Upper lobe of left lung (tissue), 6 donors: ENCODE measurements at places on chromosomes 2 and 18. TPM values are rescaled to one million over a fixed set of nuclear protein-coding genes. Genes with fewer than 3 reads are reported as not detected.

- H3K4me1 ChIP-seq: peaks cover 63% of the 10 kb centered on the region
- H3K4me3 ChIP-seq: peak overlapping the region; percentile 69
- peaks cover 26% of the 10 kb centered on the region for H3K36me3 ChIP-seq
- DNase-seq: no peak
These were observed 1.2 kb downstream of the TGOLN2 start for GRCh38 chr2:85326406-85327159.

- no peaks in the 10 kb centered on the region for H3K4me1 ChIP-seq
- H3K27me3 ChIP-seq: no peaks in the 10 kb centered on the region
- no peak overlapping the region for H3K27ac ChIP-seq
- DNase-seq: no peak
These were observed 250 bp downstream of the DSC1 start for GRCh38 chr18:31162419-31162793.

GRCh38 chr2:8659735-8660492 is 21.9 kb upstream of the ID2 start:
- H3K4me1 ChIP-seq: no peaks in the 10 kb centered on the region
- H3K36me3 ChIP-seq: no peaks in the 10 kb centered on the region
- H3K27me3 ChIP-seq: no peaks in the 10 kb centered on the region
- no peak for DNase-seq
- H3K27ac ChIP-seq: no peak overlapping the region

GRCh38 chr2:113240915-113241911 is 37.5 kb downstream of the PAX8 start:
- DNase-seq: peak; percentile 40
- H3K36me3 ChIP-seq: no peaks in the 10 kb centered on the region
- no peak overlapping the region for H3K4me3 ChIP-seq

The STARD6 gene
- total RNA-seq: not detected

The GBX2 gene
- not detected for total RNA-seq
